ENCODE measurements at places on chromosomes 12 and 14.

GRCh38 chr12:83214185-83214584 is 527.5 kb downstream of the TMTC2 start:
- DNase-seq = no peak

- peak; percentile 56 for DNase-seq
Observed at GRCh38 chr14:61476754-61477410, 155.5 kb downstream of the PRKCH start.

DNA sequence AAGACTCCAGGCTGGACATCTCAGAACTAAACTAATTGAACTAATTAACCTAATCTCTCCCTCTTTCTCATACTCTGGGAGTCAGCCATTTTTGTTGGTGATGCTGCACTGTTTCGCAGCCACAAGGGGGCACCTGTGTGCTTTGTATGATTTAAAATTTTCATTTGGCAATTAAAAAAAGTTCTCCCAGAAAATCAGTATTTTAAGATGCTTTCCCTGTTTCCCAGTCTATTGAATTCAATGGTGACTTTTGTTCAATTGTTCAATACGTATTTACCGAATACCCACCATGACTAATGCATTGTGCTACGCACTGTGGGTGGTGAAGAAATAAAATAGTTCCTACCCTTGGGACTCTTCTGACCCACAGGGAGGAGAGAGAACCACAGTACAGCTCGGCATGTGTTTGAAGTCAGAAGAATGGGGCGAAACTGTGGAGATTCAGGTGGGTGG is 63.7 kb downstream of the ZNF664 start:
- DNase-seq = no peak

GRCh38 chr12:2324387-2324786 is 271.6 kb downstream of the CACNA1C start:
- no peak for DNase-seq

GRCh38 chr14:104436047-104436591 is 143.4 kb upstream of the C14orf180 start:
- no peak for DNase-seq

GRCh38 chr12:56040963-56041551 is 661 bp upstream of the RPS26 start:
- no peak for DNase-seq

DNA sequence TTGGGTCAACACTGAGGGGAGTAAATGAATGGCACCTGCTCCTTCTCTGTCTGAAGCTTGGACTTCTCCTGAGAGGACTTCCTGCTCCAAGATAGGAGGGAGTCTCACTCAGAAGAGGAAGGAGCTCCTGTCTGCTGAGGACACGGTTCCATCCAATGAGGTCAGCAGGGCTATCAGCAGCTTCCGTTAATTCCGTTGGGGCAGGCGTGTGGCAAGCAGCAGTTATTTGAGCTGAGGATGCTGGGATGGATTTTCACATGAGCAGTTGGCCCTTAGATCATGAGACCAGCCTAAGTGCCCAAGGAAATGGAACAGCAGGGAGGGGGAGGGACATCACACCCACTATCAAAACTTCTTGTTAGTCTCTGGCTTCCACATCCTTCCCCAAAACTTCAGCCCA is 159.0 kb upstream of the PZP start:
- DNase-seq = no peak

- no peak for DNase-seq
Observed at GRCh38 chr14:40216976-40217375, 784.7 kb upstream of the FBXO33 start.
